ENCODE measurements at places on chromosomes 1 and 21. TPM values are rescaled to one million over a fixed set of nuclear protein-coding genes. Genes with fewer than 3 reads are reported as not detected.

The SPRR4 gene
- total RNA-seq: not detected

The CYP4A22 gene
- 0.14 TPM for total RNA-seq

The ATP8B2 gene
- 45.1 TPM for total RNA-seq

The PLA2G4A gene
- total RNA-seq: 8.1 TPM

The PCNX2 gene
- total RNA-seq: 15.1 TPM

The TSPEAR gene
- 2.1 TPM for total RNA-seq

The S100A3 gene
- 5.4 TPM for total RNA-seq
